ENCODE measurements at places on chromosomes 6 and 20.

DNA sequence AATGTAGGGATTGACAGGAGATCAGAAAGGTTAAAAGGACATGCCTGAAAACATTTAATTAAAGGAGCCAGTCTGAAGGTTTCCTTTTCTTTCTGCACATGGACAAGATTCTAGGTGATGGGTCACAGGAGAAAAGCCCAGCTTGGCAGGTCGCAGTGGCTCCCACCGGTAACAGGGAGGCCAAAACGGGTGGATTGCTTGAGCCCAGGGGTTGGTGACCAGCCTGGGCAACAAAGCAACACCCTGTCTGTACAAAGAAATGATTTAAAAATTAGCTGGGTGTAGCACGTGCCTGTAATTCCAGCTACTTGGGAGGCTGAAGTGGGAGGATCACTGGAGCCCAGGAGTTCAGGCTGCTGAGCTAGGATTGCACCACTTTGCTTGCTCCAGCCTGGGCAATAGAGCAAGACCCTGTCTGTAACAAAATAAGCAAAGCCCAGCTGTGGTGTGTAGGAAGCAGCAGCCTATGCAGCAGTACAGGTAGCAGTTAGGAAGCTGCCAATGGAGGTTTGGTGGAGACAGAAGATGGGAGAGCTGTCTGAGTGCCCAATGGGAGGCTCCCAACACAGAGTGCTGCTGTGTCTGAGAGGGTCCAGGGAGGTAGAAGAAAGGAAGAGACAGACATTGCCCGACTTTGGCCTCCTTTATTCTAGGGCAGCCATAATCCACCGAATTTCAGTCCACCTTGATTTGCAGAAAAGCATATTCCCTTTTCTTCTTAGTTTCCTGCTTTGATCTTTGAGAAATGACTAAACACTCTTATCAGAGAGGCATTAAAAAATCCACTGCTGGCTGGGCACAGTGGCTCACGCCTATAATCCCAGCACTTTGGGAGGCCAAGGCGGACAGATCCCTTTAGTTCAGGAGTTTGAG is 7.1 kb upstream of the AP5S1 start:
- DNase-seq: no peak

DNA sequence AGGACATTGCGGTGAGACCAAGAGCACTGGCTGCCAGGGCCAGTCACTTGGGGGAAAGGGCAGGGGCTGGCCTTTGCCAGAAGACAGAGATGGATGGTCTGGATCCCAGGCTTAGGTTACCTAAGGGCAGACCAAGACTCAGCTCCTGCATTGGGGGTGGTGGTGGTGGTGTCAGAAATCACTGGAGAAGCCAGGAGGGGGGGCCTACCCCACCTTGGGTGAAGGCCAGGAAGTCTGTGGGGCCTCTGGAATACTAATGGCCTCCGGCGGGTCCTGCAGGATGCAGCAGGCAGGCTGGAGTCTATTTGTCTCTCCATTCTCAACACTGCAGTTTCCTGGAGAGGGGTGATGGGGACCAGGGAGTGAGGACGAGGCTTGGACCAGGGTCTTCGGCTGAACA is 32.8 kb downstream of the CD40 start:
- DNase-seq: no peak

GRCh38 chr6:7042056-7042653 is 65.6 kb upstream of the RREB1 start:
- no peak for DNase-seq

DNA sequence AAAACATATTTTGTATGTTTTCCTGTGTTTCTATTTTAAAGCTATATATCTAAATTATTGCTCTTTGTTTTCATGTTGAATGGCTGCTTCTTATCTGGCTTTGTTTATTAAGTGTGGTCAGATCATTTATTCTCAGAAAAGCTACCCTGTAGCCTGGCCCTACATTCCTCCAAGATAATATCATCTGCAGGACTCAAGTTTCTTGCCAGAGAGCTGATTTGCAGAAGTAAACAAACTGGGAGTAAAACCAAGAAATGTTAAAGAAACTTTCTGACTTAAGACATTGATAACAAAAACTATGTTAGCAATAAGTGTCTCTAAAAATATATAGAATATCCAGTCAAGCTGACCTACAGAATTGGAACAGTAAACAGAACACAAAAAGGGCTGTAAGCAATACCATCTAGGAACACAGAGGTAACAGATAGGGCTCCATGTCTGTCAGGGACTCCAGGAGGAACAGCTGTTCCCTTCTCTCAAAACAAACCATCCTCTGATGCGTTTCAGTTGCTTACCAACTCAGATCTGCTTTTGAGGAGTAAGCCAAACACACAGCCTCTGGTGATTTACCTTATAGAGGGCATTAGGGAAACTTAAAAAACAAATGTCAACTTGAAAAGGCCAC is 17.5 kb upstream of the CEP85L start:
- no peak for DNase-seq

DNA sequence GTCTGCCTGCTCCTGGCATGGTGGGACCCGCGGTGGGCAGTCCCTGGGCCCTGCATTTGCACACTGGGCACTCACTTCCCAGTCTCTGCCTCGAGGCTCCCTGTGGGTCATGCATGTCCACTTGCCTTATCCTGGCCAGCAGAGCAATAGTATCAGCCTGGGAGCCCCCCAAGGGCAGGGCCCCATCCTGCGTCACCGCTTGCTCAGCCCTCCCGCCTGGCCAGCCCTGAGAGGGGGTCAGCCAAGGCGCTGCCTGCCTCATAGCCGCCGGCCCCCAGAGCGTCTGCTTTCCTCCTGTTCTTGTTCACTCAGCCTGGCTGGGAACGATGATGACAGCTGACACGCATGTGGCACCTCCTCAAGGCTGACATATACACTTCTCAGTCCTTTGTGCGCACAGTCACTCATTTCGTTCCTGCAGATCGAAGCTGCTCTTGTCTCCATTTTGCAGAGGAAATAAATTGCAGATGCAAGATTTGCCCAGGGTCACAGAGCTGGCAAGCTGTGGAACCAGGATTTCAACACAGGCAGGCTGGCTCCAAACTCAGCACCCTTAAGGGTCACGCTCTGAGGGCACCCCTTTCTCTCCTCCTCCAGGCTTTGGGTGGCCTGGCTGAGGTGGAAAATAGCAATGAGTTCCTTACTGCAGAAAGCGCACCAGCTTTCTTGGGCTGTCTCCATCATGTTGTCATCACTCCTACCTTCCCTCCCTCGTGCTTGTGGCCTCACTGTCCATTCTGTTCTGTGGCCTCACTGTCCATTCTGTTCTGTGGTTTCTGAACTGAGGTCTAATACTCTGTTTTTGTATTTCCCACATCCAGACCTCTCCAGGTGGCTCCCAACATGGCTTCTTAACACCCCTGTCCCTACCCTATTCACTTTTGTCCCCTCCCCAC is 17.2 kb downstream of the KCNK17 start:
- no peak for DNase-seq

GRCh38 chr6:116561377-116562018 is 7.9 kb downstream of the CALHM4 start:
- DNase-seq: peak; percentile 74

- DNase-seq: no peak
Observed at GRCh38 chr6:118712969-118713368, 61.6 kb upstream of the CEP85L start.

- no peak for DNase-seq
Observed at GRCh38 chr6:150420926-150421325, 52.1 kb downstream of the IYD start.

GRCh38 chr6:135577059-135577538 is 79.6 kb upstream of the AHI1 start:
- no peak for DNase-seq

DNA sequence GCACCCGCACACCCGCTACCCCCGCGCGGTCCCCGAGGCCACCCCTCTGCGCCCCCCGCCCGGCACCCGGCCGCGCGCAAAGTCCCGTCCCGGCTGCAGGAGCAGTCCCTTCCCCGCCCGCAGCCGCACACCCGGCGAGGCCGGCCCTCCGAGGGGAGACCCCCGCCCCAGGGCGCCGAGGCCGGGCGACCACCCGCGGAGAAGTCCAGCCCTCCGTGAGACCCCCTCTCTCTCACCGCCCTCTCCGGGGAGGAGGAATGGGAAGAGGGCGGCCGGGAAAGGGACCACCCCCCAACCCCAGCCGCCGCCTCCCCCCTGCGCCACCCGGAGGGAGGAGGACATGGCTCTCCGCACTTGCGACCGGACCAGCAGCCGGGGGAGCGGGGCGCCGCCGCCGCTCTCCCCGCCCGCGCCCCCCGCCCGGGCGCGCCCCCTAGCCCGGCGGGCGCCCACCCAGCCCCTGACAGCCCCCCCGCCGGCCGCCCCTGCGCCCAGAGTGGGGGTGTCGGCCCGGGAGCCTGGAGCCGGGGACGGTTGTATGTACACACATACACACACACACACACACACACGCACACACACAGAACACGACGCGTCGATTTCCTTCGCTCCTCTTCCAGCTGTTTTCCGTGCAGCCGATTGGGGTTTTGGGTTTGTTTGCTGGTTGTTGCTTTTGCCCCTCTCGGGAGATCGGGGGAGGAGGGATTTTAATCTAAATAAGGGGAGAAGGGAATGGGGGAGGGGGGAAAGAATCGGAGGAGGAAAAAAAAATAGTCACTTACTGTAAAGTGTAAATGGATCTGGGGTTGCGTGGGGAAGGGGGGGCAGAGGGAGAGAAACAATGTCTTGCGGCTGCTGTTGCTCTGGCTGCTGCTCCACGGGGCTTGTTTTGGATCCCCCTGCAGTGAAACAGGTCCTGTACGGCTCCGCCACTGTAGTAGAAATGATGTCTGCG is at the start of gene ATXN1:
ATXN1 (minus strand) TSS at position 945 of the 955 bp plus-strand sequence.
- DNase-seq: peak; percentile 69

GRCh38 chr6:31037169-31037568 is 26.9 kb downstream of the MUC22 start:
- DNase-seq: no peak

DNA sequence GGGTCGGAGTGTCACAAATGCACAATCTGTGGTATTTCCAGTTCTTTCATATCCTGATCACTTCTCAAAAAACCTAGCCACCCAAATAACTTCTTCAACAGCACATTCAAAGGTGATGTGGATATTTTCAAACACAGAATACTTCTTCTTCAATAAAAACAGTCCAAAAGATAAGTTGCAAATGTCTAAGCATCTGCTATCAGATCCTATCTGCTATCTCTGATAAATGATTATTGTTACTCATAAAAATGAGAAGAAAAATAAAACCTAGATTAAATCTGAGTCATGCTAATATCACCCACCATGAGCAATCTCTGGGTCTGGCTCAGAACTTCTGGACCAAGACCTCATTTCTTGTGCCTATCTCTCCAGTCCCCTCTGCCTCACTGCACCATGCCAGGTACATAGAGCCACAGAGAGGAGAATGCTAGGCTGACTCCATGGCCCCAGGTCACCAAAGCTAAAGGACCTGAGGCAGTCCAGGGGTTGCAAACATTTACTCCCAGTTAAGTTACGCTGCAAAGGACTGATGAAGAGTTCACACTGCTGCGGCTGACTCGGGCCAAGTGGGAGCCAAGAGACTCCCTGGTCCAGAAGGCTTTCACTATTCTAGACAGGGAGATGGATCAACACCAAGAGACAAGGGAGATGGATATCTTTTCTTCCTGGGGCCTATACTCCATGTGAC is 101.4 kb downstream of the KIF13A start:
- DNase-seq: no peak

- no peak for DNase-seq
Observed at GRCh38 chr20:49948178-49948577, 12.0 kb downstream of the RNF114 start.

DNA sequence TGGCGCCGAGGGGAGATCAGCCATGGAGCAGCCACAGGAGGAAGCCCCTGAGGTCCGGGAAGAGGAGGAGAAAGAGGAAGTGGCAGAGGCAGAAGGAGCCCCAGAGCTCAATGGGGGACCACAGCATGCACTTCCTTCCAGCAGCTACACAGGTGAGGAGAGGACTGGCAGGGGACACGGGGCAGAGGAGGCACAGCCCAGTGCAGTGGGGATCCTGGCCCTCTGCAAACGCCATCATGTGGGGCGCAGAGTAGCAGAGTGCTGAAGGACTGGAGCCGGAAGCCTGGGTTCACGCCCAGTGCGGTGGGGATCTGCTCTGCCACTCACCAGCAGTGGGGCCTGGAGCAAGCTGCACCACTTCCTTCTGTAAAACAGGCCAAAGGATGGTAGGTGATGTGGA is 41.1 kb upstream of the FANCE start:
- DNase-seq: no peak

- no peak for DNase-seq
Observed at GRCh38 chr6:166935353-166935752, 21.0 kb downstream of the RNASET2 start.

DNA sequence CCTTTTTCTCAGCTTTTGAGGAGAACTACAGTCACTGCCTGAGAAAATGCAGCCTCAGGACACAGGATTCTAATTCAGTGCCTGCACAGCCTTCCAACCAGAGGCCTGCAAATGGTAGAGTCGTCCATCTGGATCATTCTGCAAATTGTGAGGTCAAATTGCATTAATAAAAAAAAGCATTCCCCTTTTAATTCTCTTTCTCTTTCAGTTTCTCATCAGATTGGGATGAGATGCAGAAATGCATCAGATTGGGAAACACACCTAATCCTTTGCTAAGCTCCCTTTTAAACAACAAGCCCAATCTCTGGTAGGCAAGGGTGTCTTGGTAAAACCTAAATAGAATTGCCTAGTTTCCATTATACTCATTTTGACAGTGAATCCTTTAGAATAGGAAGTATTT is 838.8 kb downstream of the MAFB start:
- no peak for DNase-seq

DNA sequence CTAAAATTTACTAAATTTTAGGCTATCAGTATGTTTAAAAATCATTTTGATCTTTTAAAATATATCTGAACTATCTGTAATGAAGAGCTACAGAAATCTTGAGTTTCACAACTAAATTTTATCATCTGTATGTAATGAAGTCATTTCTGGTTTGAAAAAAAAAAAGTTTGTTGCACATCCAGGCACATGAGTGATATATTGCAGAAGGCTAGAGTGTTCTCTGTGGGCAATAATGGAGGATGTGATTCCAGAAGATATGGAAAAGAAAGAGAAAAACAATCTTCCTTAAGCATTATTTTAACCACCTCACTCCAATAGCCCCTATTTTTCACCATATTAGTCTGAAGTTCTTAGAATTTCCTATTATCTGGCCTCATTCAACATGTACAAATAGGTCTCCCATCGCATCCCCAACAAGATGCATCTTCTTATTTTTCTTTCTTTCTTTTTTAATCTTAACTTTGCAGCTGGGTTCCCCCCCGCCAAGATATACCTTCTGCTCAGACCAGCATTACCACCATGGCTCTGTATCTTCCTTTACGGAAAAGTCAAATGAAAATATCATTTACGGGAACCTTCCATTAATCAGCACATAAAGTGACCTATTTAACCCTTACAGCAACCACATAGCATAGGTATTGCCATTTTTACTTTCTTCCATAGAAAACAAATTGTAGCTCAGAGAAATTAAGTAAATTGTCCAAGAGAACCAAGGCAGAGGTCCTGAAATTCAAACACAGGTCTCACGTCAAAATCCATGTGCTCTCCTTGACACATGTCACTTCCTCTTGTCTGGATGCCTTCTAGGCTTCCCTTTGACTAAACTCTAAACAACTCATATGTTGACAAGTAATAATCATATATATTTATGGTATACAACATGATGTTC is 116.9 kb downstream of the KIF13A start:
- DNase-seq: no peak

GRCh38 chr20:37596890-37597536 is 69.3 kb upstream of the BLCAP start:
- DNase-seq: no peak

All from GM23338 (cell line).